ENCODE measurements at places on chromosomes 1 and 21. TPM values are rescaled to one million over a fixed set of nuclear protein-coding genes. Genes with fewer than 3 reads are reported as not detected.

The POU3F1 gene
- not detected for total RNA-seq

The PRR9 gene
- not detected for total RNA-seq

The LCE2C gene
- not detected for total RNA-seq

The TFF1 gene
- 25.6 TPM for total RNA-seq

The MMP23B gene
- total RNA-seq = 1.1 TPM

The PLA2G2D gene
- total RNA-seq = not detected
